ENCODE measurements at places on chromosomes 11 and 22.

GRCh38 chr11:18750944-18751343, 25.0 kb upstream of the IGSF22 start:
- no peak for DNase-seq

- no peak for DNase-seq
Observed at GRCh38 chr11:17599460-17599925, 52.4 kb downstream of the OTOG start.

DNA sequence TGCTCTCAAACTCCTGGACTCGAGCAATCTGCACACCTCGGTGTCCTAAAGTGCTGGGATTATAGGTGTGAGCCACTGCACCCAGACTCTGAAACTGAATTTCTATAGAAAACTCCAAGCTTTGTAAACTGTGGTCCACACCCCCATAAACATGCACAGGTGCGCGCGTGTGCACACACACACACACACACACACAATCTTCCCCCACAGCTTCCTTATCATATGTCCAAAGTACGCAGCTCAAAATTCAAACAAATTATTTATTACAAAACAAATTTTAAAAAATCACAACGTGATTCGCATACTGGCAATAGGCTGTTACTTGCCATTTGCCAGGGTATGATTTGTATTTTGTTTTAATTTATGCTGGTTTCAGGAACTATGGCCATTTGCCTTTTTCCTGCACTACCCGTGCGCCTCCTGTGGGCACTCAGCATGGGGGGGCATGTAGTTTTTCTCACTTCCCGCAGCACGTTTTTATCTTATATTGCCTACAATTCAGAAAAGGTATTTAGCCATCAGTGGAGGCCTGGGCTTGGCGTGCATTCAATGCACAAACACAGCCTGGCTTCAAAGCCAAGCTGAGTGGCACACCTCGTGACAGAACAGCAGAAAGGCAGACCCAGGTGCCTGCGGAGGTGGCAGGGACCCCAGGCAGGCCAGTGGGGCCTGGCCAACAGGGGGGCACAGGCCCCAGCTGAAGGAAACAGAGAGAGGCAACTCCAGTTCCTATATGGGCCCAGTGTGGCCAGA, 10.8 kb upstream of the SNX32 start:
- DNase-seq, result no peak

- DNase-seq, result no peak
Observed at GRCh38 chr11:537622-538430, 499 bp downstream of the LRRC56 start.

DNA sequence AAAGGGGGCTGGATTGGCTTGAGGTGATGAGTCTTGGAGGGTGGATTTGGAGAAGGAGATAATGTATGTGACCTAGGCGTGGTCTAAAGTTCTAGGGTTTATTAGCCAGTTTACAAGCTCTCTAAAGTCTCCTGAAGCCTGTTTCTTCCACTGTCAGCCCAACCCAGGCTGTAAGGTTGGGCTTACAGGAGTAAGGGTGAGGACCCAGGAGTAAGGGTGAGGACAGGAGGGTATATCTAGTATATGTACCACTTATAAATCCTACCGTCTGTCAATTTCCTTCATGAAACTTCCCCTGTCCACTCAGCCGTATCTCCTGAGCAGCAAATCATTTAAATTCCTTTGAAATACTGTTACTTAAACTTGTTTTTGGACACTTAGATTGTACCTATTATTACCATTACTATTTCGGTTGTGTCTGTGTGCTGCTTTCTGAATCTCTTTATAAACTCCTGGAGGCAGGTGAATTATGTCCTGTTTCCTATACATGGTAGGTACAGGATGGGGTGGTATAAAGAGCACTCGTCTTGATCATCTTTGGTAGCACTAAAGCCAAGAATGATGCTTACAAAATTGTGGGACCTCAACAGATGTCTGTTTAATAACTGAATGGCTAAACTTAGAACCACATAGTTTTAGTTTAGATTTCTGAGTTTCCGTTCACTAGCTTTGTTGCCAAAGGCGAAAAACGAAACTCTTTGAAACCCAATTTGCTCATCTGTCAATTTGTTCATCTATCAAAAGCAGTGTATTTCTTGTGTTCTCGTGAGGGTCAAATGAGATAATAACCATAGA, 192.0 kb downstream of the GRIK4 start:
- no peak for DNase-seq

DNA sequence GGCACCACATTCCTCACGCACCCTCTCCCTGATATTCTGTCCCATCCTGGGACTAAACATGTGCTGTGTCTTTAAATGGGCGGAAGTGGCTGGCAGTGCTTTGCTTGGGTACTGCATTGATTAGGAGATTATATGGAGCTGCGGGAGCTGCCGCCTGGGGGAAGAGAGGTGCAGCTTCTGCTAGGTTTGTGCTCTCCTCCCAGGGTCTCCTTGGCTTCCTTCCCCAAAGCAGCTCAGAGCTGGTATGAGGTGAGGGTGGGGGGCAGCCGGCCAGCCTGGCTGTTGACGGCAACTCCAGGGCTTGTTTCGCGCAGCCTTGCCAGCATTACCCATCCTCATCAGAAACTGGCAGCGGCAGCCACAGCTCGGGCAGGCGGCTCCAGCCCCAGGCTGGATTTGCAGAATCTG, 95.4 kb downstream of the GRAMD1B start:
- DNase-seq, result no peak

GRCh38 chr11:125468852-125469251, 27.2 kb downstream of the FEZ1 start:
- no peak for DNase-seq

- no peak for DNase-seq
Observed at GRCh38 chr11:75481922-75482606, 43.7 kb downstream of the GDPD5 start.

- peak; percentile 54 for DNase-seq
Observed at GRCh38 chr22:46737105-46737975, 712 bp downstream of the CERK start.

DNA sequence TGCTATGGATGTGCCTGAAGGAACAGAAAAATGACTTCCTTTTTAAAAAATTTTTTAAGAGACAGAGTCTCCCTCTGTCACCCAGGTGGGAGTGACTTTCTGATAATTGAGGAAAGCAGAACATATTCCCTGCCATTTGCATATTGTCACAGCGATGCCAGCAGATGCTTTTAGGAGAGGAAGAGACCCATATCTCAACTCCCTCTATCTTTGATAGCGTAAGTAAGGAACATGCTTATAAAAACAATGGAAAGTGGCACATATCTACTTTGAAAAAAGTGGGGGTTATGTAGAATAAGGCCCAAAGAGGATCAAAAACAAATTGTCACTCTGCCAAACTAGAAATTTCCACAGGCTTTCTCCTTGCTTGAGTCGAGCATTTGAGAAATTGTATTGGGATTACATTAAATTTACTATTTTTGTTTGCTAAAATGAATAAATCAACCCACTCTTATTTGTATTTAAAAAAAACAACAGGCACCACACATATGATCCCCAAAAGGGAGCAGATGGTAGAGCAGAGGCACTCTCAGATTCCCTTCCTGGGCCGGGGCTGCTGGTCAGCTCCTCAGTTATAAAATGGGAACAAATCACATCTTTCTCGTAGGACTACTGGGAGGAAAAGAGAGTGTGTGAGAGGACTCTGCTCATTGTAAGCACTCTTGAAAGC, 68.8 kb upstream of the TSPAN18 start:
- no peak for DNase-seq

GRCh38 chr11:117950301-117950700, 21.1 kb upstream of the TMPRSS13 start:
- no peak for DNase-seq

Measured in frontal cortex (tissue), 4 donors.